Chondrocyte (in vitro differentiated cells): ENCODE measurements at places on chromosomes 3 and 15. TPM values are rescaled to one million over a fixed set of nuclear protein-coding genes. Genes with fewer than 3 reads are reported as not detected.
A peak's percentile ranks its signal among the peaks of the same experiment; 100 is the strongest.

DNA sequence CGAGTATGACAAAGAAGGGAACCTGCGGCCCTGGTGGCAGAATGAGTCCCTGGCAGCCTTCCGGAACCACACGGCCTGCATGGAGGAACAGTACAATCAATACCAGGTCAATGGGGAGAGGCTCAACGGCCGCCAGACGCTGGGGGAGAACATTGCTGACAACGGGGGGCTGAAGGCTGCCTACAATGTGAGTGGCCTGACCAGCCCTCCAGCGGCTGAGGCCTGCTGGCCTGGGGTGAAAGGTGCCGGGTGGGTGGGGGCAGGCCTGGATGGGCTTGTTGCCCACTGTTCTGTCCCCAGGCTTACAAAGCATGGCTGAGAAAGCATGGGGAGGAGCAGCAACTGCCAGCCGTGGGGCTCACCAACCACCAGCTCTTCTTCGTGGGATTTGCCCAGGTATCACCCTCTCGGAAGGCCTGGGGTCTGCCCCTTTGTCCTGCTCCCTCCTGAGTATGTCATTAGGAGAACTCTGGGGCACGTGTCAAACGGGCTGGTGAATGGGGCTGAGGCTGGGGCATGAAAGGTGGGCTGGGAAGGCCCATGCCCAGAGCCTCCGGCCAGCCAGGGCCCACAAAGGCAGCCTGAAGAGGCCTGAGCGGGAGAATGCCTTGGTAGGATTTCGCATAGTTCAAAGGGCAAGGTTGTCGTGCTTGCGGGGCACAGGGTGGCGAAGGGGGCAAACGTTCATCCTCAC is 7.8 kb upstream of the PSMD2 start:
- no peaks in the 10 kb centered on the region for H3K36me3 ChIP-seq
- DNase-seq, result peak; percentile 75
- H3K4me1 ChIP-seq, result no peaks in the 10 kb centered on the region

DNA sequence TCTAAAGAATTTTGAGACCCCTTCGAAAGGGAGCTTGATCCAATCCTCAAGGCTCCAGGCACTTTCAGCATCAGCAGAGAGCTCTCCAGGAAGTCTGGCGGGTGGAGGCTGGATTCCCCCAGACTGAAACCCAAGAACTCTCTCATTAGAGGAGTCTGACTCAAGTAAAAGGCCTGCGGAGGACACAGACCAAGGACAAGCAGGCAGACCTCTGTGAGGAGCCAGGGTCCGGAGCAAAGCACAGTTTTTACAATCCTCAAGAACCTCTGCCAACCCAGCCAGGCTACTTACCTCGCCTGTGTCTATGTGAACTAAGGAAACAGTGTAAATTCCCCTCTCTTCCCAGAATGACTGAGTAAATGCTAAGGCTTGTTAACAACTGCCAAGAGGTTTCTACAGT is 86.2 kb downstream of the FBN1 start:
- H3K36me3 ChIP-seq, result peaks cover 15% of the 10 kb centered on the region
- H3K27ac ChIP-seq, result peak overlapping the region; percentile 93
- no peak for DNase-seq
- peaks cover 98% of the 10 kb centered on the region for H3K4me1 ChIP-seq

DNA sequence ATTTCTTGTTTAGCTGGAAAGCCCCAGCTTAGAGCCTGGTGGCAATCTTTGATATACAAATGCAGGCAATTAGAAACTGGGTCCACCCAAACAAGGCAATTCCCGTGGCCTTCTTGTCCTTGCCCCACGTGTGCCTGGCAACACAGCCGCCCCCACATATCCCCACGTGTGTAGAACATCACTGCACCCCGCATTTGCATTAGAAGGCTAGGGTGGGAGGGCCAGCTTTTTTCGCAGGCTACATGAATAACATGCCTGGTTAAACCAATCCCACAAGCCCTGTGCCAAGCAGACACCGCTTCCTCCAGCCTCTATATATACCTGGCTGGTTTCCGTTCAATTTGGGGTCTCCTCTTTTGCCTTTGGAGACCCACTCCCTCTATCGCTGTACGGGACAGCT is 250.2 kb downstream of the ZNF385D start:
- H3K4me3 ChIP-seq, result no peak overlapping the region
- H3K27ac ChIP-seq, result no peak overlapping the region
- H3K4me1 ChIP-seq, result no peaks in the 10 kb centered on the region
- H3K27me3 ChIP-seq, result peaks cover 11% of the 10 kb centered on the region
- DNase-seq, result no peak

SPESP1 gene
- not detected in 3 replicates for total RNA-seq

SI gene
- not detected in 3 replicates for total RNA-seq

DNA sequence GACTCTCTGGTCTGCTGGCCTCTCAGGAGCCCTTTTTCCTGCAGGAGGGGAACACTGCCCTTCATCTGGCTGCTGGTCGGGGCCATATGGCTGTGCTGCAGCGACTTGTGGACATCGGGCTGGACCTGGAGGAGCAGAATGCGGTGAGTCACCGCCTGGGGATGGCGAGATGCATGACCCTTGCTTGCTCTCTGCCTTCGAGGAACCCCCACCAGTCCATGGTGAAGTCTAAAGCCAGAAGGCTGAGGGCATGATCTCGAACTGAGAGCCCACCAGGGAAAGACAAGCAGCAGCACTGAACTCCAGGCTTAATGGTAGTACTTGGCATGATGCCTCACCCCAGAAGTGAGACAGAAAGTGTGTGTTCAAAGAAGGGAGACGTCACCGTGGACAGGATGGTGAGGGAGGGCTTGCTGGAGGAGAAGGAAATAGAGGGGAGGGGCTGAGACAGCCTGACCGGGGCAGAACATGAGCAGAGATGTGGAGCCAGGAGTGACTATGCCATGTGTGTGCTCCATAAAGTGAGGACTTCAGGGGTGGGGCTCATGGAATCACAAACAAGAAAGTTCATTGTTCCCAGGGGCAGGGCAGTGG is 19.2 kb downstream of the ANKDD1A start:
- peaks cover 12% of the 10 kb centered on the region for H3K4me1 ChIP-seq
- H3K27me3 ChIP-seq, result no peaks in the 10 kb centered on the region
- H3K36me3 ChIP-seq, result peaks cover 3% of the 10 kb centered on the region
- no peak overlapping the region for H3K4me3 ChIP-seq
- H3K27ac ChIP-seq, result no peak overlapping the region

GPR15 gene
- total RNA-seq, result not detected in 3 replicates
